Endodermal cell (in vitro differentiated cells): ENCODE measurements at places on chromosomes 2 and 18. TPM values are rescaled to one million over a fixed set of nuclear protein-coding genes. Genes with fewer than 3 reads are reported as not detected.

DNA sequence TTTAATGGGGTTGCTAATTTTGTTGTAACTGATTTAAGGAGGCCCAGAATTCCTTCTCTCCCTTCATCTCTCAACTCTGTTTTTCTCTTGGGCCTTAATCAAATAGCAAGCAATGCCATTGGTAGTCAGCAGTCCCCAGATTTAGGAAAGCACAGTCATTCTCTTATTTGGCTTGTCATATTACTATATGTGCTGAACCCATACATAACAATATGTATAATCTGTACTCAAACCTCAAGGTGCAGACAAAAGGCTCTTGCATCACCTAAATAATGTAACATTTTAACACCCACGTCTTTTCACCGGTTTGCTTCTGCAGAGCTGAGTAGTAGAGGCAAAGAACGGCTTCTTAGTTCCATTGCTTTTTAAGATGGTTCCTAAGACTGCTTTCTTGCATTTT lies 33.4 kb downstream of the METTL8 start:
- DNase-seq: no peak

DNA sequence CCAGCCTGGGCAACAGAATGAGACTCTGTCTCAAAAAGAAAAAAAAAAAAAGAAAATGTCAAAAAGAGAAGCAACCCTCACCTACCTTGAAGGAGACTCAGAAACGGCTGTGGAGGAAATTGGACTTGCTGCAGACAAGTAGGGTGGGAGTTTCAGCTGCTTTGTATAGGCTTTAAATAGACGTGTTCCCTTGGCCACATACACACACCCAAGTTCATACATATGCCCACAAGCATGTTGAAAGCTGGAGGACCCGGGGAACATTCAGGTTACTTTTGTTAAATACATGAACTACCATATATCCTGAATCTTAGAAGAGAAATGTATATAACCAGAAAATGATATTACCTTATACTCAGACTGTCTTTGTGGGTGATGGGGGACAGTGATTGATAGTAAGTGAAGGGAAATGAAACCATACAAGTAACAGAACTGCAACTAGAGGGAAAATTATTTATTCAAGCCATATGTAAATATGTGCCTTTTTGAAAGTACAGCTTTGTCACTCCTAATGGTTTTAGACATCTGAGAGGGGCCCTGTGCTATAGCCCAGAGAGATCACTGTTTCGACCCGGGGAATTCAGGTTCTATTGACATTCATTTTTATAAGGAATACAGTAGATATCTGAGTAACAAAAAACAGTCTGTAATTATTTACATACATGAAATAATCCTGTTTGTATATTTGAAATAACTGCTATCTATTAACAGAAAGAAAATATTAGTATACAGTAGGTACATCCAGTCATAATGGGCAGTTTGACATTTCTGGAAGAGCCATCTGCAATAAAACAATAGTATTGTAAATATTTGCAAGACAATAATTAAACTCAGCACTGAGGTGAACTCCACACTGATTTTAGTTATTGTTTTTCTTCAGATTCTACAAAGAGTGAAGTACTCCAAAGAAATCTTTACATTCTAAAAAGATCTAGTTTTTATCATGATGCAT lies 48.0 kb upstream of the TGIF1 start:
- no peak for DNase-seq

- DNase-seq: no peak
Observed at GRCh38 chr2:65782996-65783650, 350.7 kb upstream of the SPRED2 start.

GRCh38 chr2:155026651-155027174 lies 328.2 kb downstream of the KCNJ3 start:
- no peak for DNase-seq

GRCh38 chr2:139478165-139478914 lies 698.1 kb upstream of the NXPH2 start:
- DNase-seq: no peak

GRCh38 chr18:6648581-6648980 lies 80.9 kb upstream of the ARHGAP28 start:
- DNase-seq: no peak

DNA sequence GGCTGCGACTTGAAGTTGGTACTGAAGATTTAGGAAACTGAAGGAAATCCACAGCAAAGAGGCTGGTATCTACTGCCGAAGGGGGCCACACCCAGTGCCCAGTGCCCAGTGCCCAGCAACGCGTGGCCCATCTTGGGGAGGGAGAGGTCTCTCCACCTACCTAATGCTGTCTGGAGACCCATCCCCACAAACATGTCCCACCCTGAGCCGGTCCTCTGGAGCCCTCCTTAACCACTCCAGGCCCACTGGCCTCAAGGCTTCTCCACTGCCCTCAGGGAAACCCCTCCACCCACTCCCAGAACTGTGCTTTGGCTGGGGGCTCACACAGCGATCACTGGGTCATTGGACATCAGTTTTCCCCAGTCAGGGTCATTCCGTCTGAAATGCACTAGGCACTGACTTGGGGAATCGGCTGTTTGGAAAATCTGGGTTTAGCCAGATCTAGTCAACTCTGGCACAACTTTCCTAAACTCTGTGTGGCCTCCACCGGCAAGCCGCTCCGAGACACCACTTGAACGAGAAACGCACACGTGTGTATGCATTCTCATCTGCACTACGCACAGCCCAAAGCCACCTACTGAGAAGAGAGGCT lies 20.1 kb downstream of the GPR55 start:
- no peak for DNase-seq

DNA sequence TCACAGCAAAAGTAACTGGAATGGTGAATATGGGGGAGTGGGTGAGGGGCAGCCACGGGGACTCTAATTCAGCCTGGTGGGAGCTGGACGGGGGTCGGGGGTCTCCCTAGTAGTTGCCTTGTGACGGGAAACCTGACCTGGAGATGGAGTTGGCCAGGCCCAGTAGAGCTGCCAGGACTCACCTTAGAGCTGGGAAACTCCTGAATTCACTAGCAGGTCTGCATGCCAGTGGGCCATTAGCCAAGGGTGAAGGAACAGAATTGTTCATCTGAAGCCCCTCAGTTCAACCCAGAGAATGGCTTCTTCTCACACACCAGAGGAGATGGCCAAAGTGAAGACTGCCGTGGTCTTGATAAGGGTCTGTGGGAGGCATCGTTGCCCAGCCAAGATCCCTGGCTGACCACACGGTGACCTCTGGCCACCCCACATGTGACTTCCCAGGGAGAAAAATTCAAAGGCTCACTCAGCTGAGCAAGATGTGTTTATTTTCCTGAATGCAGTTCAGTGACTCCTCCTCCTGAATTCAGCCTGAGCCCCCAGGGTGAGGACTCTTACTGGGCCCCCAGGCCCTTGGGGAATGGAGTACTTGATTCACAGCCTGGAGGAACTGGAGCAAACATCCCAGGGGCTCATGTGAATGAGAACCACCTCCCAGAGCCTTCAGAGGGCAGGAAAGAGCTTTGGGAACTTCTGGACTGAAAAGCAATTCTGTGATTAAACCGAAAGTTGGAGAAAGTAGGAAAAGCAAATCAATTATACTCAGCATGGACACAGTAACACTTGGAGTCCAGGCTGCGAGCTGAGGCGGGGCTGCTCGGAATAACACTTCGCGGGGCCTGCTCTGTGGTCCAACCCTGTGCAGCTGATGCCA lies 25.2 kb downstream of the MOCOS start:
- no peak for DNase-seq

- peak; percentile 79 for DNase-seq
Observed at GRCh38 chr2:219689676-219690628, 62.5 kb downstream of the SLC4A3 start.

- peak; percentile 90 for DNase-seq
Observed at GRCh38 chr2:26846334-26847306, 1.3 kb upstream of the DPYSL5 start.

DNA sequence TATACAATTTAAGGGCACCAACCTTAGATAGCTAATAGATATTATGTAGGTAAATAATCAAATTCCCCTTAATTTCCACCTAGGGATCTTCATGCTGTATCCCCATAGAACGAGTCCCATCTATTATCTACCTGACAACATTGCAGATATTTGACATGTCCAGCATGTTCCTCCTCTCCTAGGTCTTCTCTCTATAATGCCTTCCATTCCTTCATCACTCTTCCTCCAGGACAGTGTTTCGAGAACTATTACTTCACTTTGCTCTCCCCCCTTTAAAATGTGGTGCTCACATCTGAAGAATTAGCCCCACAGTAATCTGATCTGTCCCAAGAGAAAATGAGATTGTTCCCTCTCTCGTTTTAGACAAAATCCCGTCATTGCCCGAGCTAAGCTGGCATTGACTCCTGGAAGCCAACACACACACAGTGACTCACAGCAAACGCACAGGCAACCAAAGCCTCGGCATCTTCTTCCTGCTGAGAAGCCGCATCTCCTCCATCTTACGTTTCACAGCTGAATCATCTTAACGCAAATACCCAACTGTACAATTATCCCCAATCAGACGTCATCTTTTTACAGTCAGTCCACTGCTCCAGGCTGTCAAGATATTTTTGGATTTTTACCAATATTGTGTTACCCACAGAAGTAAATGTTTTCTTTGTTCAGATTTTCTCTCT lies 162.9 kb upstream of the AGAP1 start:
- DNase-seq: no peak

GRCh38 chr2:46188041-46188716 lies 109.0 kb upstream of the EPAS1 start:
- peak; percentile 26 for DNase-seq

HOXD12 gene
- not detected in 3 replicates for total RNA-seq

COL6A3 gene
- 1.2 and 1.3 TPM in 2 replicates for total RNA-seq

POTEC gene
- not detected in 2 replicates for total RNA-seq

CHRND gene
- 0.11 TPM in 1 of 2 replicates, not detected in the other for total RNA-seq
